Right kidney (tissue), 9 donors: ENCODE measurements at places on chromosomes 6 and 20.

GRCh38 chr6:78492351-78493017 is 374.9 kb upstream of the IRAK1BP1 start:
- no peak for DNase-seq

GRCh38 chr6:55694148-55694547 is 115.2 kb upstream of the HMGCLL1 start:
- DNase-seq: no peak

- no peak for DNase-seq
Measured at GRCh38 chr20:24662322-24662721, 192.9 kb downstream of the SYNDIG1 start.

DNA sequence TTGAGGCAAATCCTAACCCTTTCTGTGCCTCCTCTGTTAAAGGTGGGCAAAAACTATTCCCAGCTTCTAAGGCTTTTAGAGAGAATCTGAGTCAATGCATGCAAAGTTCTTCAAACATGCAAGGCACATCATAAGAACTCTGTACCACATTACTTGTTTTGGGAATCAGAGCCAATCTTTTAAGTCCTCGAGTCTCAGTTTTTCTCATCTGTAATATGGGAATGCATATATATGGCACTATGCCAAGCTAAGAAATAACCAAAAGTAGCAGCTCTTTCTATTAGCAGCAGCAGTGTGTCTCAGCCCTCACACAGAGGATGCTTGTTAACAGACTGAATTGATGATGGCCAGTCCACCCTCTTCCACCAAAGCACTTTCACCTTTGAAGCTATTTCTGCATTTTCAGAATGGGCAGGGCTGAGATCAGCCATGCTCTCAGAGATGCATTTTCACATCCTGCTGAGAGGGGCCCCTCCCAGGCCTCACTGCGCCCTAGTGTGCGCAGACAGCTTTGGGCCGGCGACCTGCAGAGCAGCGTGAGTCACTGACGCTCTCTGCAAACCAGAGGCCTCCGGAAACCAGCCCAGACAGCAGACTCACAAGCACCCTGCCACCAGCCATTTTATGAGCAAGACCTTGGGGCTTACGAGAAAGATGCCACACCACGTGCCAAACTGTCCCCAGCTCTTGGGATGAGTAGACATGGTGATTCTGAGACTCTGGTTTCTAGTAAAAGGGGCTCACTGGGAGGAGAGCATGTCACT is 138.0 kb downstream of the NFATC2 start:
- DNase-seq: no peak

- no peak for DNase-seq
Measured at GRCh38 chr20:17990278-17990972, 21.6 kb downstream of the MGME1 start.

DNA sequence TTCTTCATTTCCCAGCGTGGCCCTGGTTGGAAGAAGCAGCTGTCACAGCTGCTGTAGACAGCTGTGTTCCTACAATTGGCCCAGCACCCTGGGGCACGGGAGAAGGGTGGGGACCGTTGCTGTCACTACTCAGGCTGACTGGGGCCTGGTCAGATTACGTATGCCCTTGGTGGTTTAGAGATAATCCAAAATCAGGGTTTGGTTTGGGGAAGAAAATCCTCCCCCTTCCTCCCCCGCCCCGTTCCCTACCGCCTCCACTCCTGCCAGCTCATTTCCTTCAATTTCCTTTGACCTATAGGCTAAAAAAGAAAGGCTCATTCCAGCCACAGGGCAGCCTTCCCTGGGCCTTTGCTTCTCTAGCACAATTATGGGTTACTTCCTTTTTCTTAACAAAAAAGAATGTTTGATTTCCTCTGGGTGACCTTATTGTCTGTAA is 292.7 kb downstream of the ESR1 start:
- no peak for DNase-seq

DNA sequence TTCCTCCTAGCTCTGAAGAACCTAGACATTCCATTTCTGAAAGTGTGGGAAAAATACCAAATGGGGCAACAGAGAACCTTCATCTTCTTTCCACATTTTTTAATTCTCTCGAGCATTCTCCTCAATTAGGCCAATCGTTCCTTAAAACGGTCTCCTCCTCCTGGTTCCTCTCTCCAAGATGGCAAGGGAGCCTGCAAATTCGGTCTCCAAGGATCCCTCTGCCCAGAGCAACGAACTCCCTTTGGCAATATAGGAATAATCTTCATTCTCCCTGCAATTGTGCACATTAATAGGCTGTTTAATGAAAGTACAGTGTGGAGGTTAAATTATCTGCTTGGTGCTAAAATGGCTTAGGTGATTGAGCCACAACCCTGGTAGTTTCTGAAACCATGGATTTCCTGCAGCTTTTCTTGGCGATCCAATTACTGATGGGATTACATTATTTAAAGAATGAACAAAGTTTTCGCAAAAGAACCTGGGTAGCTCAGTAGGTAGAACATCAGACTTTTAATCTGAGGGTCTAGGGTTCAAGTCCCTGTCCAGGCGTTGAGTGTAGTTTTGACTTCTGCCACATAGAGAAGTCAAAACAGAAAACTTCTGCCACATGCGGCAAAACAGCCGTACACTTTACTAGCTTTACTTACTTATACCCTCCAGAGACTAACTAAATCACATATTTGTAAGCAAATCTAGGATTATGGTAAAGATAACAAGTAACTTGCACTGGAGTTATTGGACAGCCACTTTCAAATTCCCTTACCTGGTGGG is 102.9 kb upstream of the ZNF184 start:
- DNase-seq: no peak

- no peak for DNase-seq
Measured at GRCh38 chr20:47786765-47787107, 1.5 kb upstream of the SULF2 start.

- no peak for DNase-seq
Measured at GRCh38 chr6:66662721-66663507, 955.9 kb upstream of the EYS start.

DNA sequence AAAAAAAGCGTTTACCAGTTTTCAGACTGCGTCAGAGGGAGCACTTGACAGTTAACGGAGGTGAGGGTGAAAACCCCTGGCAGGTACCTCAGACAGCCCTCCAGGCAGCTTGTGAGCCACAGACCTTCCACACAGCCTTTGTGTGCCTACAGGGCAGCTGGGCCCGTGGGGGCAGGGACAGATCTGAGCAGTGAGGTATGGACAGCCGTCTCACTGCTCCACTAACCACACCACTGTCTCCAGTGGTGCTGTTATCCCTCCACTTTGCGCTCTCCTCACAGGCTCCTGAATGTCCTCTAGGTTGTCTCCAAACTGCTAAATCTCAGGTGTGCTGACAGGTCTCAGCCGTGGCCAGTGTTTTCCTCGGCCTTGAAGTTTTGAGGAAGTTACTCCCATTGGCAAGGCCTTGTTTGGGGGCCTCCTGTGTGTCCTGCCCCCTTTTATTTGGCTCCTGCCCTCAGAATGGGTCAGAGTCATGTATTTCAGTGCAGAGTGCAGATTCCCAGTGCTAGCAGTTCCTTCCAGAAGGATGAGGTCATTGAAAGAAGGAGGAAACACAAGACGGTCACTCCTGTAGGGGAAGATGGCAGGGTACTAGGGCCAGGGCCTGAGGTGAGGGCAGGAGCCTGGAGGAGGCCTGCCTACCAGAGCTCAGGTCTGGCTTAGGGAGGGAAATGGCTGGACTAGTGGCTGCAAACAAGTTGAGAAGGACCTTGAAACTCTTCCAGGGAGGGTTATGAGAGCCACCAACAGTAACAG is 11.8 kb downstream of the GFRA4 start:
- no peak for DNase-seq
